Left colon (tissue), 2 donors: ENCODE measurements at places on chromosomes 2 and 18. TPM values are rescaled to one million over a fixed set of nuclear protein-coding genes. Genes with fewer than 3 reads are reported as not detected.

DNA sequence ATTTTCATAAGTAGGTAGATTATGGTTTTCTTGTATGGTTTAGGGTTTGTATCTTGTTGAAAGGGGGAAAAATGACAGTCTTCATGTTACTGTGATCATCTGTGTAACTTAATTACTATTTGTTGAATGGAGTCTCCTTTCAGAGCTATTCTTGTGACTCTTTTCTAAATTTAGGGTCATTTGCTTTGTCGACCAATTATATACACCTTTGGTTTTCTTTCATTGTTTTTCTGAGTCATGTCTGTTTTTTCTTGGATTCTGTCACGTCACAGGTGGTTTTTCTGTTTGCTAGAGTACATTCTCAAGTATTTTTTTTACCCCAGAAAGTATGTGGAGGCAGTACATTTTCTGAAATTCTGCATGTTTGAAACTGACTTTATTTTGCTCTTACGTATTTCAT lies 43.8 kb upstream of the DYSF start:
- DNase-seq, result no peak

ITGB6 gene
- total RNA-seq, result 19.7 TPM

MOGAT1 gene
- total RNA-seq, result 0.25 TPM

GRCh38 chr2:240364582-240364960 lies 70.9 kb upstream of the GPC1 start:
- no peak for DNase-seq

GRCh38 chr2:117555965-117556364 lies 258.5 kb upstream of the DDX18 start:
- DNase-seq, result no peak

SPR gene
- total RNA-seq, result 81.9 TPM

- DNase-seq, result no peak
Measured at GRCh38 chr18:75422341-75422910, 5.1 kb downstream of the SMIM21 start.

DNA sequence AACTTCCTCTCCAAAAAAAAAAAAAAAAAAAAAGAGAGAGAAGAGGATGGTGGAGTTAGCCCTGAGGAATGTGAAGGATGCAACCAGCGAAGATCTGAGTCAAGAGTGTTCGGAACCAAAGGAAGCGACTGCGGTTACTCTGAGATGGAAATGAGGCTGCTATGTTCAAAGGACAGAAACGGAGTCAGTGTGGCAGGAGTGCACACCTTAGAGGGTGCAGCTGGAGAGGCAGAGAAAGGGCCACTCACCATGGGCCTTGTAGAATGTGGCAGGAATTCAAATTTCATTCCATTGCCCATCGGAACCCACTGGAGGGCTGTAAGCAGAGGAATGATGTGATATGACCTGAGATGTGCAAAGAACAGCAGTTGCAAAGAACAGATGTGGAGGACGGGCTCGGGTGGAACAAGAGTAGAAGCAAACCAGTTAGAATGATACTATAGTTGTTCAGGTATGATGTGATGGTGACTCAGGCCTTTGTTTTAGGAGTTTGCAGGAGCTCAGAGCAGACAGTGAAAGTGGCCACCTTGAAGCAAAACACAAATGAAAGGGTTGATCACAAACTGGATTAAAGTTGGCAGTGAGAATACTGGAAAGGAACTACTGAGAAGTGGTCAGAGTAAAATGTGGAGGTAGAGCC lies 22.6 kb downstream of the ITGA6 start:
- no peak for DNase-seq

GRCh38 chr2:172409042-172409441 lies 18.3 kb upstream of the ITGA6 start:
- no peak for DNase-seq

DNA sequence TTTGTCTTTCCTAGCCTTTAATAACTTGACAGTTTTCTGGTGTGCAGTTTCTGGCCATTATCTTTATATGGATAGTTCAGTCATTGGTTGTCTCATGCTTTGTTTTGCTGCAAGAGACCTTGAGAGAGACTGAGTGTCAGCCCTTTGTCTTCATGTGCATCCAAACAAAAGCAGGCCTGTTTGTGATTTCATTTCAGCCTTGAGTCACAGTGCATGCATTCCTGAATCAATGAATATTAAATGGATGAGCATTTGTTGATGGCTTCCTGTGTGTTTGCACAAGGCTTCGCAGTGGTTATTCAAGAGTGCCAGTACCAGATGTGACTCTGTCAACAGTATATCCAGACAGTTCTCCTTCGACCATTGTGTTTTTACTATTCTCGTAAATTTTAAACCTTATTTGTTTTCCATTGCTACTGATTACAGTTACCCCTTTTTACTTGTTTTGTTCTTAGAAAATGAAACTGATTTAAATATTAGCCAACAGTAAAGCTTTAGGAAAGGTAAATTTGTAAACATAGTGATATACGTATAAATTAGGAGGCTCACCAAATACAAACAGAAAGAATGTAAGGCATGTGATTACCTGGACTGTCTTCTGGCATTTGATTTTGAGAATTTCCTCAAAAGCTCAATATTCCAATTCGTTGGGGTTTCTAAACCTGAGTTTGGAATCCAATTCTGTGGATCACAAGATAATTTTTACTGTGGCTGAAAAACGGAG lies 319.8 kb downstream of the CTNNA2 start:
- DNase-seq, result no peak

GAREM2 gene
- total RNA-seq, result 2.7 TPM

- DNase-seq, result no peak
Measured at GRCh38 chr2:172677363-172677762, 58.3 kb upstream of the RAPGEF4 start.

GRCh38 chr2:39664888-39665591 lies 677 bp upstream of the TMEM178A start:
- DNase-seq, result no peak

- DNase-seq, result no peak
Measured at GRCh38 chr2:83233326-83233725, 1225.8 kb downstream of the SUCLG1 start.

GRCh38 chr2:236164925-236165841 lies 3.0 kb downstream of the GBX2 start:
- no peak for DNase-seq

DNA sequence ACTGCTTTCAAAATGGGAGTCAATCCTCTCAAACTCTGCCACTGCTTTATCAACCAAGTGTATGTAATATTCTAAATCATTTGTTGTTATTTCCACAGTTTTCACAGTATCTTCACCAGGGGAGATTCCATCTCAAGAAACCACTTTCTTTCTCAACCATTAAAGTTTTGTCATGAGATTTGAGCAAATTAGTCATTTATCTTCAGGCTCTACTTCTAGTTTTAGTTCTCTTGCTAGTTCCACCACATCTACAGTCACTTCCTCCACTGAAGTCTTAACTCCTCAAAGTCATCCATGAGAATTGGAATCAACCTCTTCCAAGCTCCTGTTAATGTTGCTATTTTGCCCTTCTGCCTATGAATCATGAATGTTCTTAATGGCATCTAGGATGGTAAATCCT lies 545.8 kb downstream of the ARHGAP15 start:
- no peak for DNase-seq

- no peak for DNase-seq
Measured at GRCh38 chr18:47680488-47680887, 250.0 kb downstream of the SMAD2 start.

PDE11A gene
- 1.8 TPM for total RNA-seq

NYAP2 gene
- not detected for total RNA-seq

DNA sequence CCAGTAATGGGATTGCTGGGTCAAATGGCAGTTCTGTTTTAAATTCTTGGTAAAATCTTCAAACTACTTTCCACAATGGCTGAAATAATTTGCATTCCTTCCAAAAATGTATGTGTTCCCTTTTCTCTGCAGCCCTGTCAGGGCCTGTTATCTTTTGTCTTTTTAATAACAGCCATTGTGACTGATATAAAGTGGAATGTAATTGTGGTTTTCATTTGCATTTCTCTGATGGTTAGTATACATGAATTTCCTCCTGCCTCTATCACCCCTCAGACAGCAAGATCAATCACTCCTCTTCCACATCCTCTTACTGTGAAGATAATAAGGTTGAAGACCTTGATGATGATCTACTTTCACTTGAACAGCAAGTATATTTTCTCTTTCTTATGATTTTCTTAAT lies 304.8 kb upstream of the FSIP2 start:
- DNase-seq, result no peak

IAH1 gene
- total RNA-seq, result 44.7 TPM

GRCh38 chr2:177896587-177896986 lies 176.0 kb downstream of the PDE11A start:
- DNase-seq, result no peak

DNA sequence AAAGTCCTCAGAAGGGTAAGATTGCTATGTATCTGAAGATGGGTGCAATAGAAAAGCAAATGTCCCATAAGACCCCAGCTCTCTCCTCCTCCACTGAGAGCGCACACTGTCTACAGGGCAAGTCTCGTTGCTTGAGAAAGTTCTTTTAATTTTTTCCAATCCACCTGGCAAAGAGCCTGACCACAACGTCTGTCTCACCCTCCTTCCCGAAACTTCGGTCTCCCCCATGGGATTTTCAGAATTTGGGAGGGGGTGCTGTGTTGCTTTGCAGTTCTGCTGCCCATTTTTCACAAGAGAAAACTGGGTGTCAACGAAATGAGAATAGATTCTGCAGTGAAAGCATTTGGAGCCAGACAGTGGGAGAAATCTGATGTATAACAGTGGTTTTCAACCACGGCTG lies 40.4 kb downstream of the SERTAD2 start:
- no peak for DNase-seq

DNA sequence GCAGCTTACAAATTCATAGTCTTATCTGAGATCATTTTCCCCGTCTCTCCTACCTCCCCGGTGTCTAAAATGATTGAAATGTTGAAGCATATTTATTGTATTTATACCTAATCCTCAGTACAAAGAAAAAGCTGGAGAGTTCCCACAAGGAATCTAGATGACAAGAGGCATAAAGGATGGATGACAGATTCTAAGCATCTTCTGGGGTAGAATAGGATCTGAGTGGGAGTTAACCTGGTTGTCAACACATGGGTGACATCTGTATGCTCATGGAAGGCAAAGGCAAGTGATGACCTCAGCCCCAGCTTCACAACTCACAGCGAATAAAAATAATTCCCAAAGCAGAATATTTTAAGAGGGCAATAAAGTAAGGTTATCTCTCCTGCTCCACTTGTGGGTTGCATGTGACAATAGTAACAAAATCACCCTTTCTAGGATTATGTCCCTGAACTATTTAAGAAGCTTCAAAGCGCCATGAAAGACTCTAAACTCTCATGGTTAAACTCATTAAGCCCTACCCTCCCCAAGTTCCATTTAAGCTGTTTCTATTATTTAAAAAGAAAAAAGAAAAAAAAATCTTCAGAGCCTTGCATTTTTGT lies 32.2 kb downstream of the SGPP2 start:
- DNase-seq, result no peak

GRCh38 chr2:235444101-235444597 lies 49.7 kb upstream of the AGAP1 start:
- DNase-seq, result no peak

- DNase-seq, result no peak
Measured at GRCh38 chr2:177489719-177490301, 97.2 kb downstream of the AGPS start.
